ENCODE measurements at places on chromosomes 4 and X.

- DNase-seq, result no peak
Observed at GRCh38 chr4:88793475-88793874, 95.8 kb upstream of the NAP1L5 start.

DNA sequence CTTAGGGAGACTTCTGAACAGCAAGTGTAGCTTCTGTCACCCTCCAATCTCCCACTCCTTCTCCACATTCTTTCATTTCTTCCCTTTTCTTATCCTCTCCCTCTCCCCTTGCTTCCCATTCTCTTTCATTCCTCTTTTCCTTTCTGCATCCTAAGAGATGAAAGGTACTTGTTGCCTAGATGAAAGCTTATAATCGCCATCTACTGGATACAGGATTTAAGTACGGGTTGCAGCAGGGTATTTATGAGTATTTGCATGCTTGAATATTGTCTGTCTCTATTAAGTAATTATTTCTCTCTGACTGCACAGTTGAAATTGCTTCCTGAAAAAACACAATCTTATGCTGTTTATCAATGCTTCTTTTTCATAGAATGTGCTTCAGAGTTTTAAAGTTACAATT is 174.0 kb upstream of the TENT5D start:
- no peak for DNase-seq

- no peak for DNase-seq
Observed at GRCh38 chr4:13903061-13903460, 275.5 kb upstream of the BOD1L1 start.

- no peak for DNase-seq
Observed at GRCh38 chr4:39877971-39878370, 99.7 kb downstream of the PDS5A start.

GRCh38 chr4:128134925-128135324 is 73.8 kb downstream of the LARP1B start:
- no peak for DNase-seq

Data from brain pericyte (primary cell).